ENCODE measurements at places on chromosomes 2 and 18.

GRCh38 chr2:231934441-231935206, 8.4 kb upstream of the NPPC start:
- DNase-seq: no peak

GRCh38 chr2:9712263-9712662, 81.5 kb upstream of the YWHAQ start:
- peak; percentile 12 for DNase-seq

GRCh38 chr18:58249712-58250111, 205.7 kb downstream of the NEDD4L start:
- DNase-seq: no peak

DNA sequence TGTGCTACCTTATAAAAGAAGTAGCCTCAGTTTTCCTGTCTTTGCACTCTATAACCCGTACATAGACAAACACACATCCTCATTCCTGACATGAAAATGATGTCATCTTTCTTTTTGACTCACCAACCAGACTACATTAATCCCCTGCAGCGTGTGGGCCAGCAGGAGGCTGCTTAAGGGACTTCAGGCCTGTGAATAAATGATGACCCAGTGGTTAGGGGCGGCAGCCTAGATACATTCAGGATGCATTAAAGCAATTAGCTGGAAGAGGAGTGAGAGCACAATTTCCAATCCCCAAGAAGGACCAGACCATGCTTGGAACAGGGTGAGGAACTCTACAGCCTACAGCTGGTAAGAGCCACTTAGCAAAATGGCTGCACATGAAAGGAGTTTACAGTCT, 57.3 kb upstream of the KLF7 start:
- DNase-seq: no peak

GRCh38 chr2:168032091-168032490, 215.3 kb downstream of the STK39 start:
- no peak for DNase-seq

DNA sequence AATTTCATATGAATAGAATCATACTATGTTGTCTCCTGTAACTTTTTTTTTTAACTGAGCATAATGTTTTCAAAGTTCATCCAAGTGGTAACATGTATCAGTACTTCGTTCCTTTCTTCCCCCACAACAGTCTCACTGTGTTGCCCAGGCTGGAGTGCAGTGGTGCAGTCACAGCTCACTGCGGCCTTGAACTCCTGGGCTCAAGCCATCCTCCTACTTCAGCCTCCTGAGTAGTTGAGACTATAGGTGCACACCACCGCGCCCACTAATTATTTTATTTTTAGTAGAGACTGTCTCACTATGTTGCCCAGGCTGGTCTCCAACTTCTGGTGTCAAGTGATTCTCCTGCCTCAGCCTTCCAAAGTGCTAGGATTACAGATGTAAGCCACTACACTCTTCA, 23.4 kb upstream of the TET3 start:
- DNase-seq: no peak

Measured in effector memory CD8-positive, alpha-beta T cell (primary cell).